ENCODE measurements at places on chromosomes 12 and 14. TPM values are rescaled to one million over a fixed set of nuclear protein-coding genes. Genes with fewer than 3 reads are reported as not detected.

DNA sequence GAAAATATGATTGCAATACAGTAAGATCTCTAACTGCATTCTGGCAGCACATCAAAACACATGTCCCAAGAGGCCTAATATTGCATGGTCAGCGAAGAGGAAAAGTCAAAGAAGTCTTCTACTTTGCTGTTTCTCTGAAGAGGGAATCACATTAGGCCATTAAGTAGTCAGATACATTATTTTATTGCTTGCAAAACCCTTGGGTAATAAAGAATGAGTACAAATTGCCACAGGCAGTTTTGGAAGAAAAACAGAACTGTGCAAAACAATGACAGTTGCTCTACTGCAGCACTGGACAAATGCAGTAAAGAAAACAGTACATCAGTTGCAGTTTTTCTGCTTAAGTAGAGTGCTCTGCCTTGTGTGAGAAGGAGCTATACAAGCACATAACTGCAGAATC, 211.9 kb downstream of the MED13L start:
- no peak for DNase-seq

DNA sequence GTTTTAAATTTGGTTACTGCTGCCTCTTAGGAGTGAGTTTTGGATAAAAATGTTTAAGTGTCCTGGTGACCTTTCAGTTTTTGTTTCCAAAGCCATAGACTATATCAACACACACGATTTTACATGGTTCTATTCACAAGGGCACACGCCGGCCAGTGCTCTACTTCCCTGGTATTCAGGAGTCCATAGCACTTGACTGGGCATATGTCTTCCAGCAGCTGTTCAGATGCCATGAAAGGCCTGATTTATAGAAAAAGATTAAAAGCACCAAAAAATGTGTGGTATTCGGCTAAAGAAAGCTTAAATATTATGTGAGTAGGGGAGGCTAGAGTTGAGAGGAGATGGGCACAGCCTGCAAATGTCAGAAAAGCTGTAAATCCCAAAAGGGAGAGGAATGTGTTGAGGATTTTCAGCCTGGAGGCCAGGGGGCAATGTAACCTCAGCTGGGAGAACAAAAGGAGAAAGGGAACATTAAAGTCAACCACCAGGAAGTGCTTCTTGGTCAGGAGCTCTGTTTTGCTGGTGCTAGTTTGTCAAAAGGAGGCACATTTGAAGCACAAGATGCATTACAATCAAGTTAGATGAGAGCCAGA, 478.4 kb downstream of the RAD51B start:
- no peak for DNase-seq

GRCh38 chr12:3242199-3242863, 165.2 kb downstream of the TSPAN9 start:
- DNase-seq, result no peak

- no peak for DNase-seq
Measured at GRCh38 chr12:89664441-89664840, 44.2 kb downstream of the ATP2B1 start.

DNA sequence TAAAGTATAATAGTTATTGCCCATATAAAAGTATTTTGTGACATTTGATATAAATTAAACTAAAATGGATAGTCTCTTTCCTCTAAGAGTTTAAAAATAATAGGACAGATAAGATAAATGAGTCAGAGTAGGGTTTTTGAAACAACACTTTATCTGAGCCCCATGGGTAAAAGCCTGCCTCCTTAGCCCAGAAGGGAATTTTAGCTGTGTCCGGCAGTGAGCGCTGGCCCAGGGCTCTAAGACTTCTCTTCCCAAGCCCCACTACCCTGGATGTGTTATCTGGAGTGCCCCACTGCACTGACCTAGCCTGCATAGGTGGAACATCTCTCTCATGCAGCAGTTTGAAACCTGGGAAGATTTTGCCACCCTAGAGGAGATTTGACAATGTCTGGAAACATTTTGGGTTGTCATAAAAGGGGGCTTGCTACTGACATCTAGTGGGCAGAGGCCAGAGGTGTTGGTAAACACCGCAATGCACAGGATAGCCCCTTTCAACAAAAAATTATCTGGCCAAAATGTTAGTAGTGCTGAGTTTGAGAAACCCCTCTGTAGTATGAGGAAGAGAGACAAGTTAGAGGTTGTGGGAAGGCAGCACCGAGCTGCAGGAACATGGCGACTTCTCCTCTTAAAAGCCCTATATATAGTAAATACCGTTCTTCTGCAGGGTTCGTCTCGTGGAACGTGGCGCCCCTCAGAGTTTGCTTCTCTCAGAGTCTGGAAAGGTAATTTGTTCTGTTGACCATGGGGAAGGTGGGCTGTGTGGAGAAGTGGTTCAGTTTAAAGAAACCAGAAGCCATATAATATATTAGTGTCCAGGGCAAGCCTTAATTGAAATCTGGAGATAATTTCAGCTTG, 29.3 kb upstream of the ATF1 start:
- DNase-seq, result no peak

GRCh38 chr14:31380106-31380505, 40.2 kb downstream of the HEATR5A start:
- DNase-seq, result no peak

DNA sequence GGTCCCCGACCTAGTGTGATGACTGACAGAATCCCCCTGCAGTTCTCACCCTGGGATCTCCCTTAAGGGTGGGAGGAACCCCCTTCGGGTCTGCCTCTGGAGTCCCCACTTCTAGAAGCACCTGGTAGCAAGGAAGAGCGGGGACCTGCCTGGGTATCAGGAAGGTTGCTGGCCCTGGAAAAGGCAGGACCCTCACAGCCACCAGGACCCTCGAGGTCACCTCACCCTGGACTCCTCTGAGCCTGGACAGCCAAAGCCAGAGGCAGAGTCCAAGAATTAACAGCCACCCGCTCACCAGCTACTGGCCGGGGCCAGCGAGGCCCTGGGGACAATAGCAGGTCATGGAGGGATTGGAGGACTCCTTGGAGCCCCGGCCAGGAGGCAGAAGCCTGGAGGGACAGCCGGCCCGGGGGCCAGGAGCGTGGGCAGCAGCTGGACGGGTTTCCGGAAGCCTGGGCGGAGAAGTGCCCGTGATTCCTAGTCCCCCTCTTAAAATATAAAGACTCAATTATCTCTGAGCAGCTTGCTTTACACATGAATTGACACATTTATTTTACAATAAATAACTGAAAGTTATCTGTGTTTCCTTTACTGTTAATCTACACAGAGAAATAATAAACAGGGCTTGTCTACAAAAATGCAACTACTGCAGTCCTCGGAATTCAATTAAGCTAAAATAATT, 17.5 kb downstream of the BCL11B start:
- no peak for DNase-seq

GRCh38 chr14:69614592-69614991, 3.2 kb downstream of the SUSD6 start:
- DNase-seq, result no peak

GRCh38 chr14:21749306-21749868, 75.8 kb upstream of the OR4E1 start:
- DNase-seq, result no peak

DNA sequence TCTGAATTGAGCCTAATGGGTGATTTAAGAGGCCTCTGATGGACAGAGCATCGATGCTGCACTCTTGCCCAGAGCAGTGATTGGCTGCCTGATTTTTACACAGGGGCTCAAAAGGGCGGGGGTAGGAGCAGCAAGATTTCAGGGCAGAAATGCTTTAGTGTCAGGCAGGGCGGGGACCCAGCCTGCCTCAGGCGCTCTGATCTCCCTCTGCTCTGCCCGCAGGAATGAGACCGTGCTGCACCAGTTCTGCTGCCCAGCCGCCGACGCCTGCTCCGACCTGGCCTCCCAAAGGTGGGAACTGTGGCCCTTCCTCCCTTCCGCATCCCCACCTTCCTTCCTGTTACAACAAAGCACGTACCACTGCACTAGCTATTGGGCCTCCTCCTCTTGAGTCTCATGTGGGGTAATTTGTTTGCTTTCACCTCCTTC, 32.4 kb downstream of the IQSEC3 start:
- no peak for DNase-seq

- DNase-seq, result no peak
Measured at GRCh38 chr12:111429828-111430432, 24.2 kb downstream of the SH2B3 start.

DNA sequence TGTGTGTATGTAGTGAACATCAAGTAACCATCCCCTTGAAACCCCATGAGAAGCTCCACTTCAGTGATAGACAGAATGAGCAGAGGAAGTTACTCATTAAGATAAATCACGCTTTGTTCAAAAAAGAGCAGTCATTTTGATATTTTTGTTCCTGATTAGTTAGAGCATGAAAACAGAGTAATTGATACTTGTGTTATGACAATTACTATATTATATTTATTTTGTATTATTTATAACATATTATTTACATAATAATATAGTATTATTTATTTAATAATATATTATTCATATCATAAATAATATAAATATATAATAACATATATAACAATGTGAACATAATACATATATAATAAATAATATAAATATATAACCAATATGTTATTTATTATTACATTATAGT, 580.9 kb downstream of the SOX5 start:
- DNase-seq, result no peak

DNA sequence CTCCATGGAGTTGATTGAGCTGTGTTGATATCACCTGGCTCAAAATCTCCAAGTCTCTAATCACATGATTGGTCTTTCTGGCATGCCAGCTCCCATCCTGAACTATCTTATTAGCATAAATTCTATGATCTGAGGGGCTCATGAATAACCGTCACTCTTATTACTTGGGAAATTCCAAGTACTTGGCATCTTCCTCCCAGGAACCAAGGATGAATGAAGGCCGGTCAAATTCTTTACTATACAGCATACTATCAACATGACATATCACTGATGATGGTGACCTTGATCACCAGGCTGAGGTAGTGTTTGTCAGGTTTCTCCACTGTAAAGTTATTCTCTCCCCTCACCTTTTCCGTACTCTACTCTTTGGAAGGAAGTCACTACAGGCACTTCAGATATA, 16.4 kb upstream of the NUBPL start:
- no peak for DNase-seq

- no peak for DNase-seq
Measured at GRCh38 chr14:43898687-43899086, 608.4 kb downstream of the FSCB start.

GRCh38 chr12:115209230-115209629, 525.3 kb upstream of the TBX3 start:
- no peak for DNase-seq

GRCh38 chr14:57227083-57227482, 41.6 kb downstream of the EXOC5 start:
- no peak for DNase-seq

GRCh38 chr12:46556819-46557524, 184.4 kb upstream of the SLC38A2 start:
- DNase-seq, result no peak

GPX2 gene
- total RNA-seq, result 21.0 TPM

ZNF26 gene
- total RNA-seq, result 20.0 TPM

JPH4 gene
- total RNA-seq, result 2.7 TPM

TTC8 gene
- 35.8 TPM for total RNA-seq

TAS2R14 gene
- total RNA-seq, result 20.3 TPM

SMCO2 gene
- not detected for total RNA-seq

SDS gene
- total RNA-seq, result not detected

TPPP2 gene
- not detected for total RNA-seq

TOMM20L gene
- not detected for total RNA-seq
